Chondrocyte (in vitro differentiated cells): ENCODE measurements at places on chromosomes 2 and 18. TPM values are rescaled to one million over a fixed set of nuclear protein-coding genes. Genes with fewer than 3 reads are reported as not detected.

ABCB11 gene
- total RNA-seq, result not detected in 3 replicates

- H3K27ac ChIP-seq, result peak overlapping the region; percentile 51
- H3K4me3 ChIP-seq, result no peak overlapping the region
- no peak for DNase-seq
- no peaks in the 10 kb centered on the region for H3K27me3 ChIP-seq
- peaks cover 25% of the 10 kb centered on the region for H3K36me3 ChIP-seq
These were observed 87.2 kb downstream of the ESCO1 start for GRCh38 chr18:21513292-21513691.

- H3K36me3 ChIP-seq, result peaks cover 3% of the 10 kb centered on the region
- no peaks in the 10 kb centered on the region for H3K27me3 ChIP-seq
- no peak for DNase-seq
- no peak overlapping the region for H3K4me3 ChIP-seq
- peaks cover 16% of the 10 kb centered on the region for H3K4me1 ChIP-seq
These were observed 52.0 kb downstream of the KIF5C start for GRCh38 chr2:148926981-148927401.

CERKL gene
- total RNA-seq, result not detected in 3 replicates

GRCh38 chr2:193502363-193503035 is 1307.8 kb upstream of the TMEFF2 start:
- no peaks in the 10 kb centered on the region for H3K36me3 ChIP-seq
- H3K4me1 ChIP-seq, result peaks cover 15% of the 10 kb centered on the region
- no peak overlapping the region for H3K27ac ChIP-seq
- H3K27me3 ChIP-seq, result no peaks in the 10 kb centered on the region
- H3K4me3 ChIP-seq, result peak overlapping the region; percentile 69
- DNase-seq, result no peak

DNA sequence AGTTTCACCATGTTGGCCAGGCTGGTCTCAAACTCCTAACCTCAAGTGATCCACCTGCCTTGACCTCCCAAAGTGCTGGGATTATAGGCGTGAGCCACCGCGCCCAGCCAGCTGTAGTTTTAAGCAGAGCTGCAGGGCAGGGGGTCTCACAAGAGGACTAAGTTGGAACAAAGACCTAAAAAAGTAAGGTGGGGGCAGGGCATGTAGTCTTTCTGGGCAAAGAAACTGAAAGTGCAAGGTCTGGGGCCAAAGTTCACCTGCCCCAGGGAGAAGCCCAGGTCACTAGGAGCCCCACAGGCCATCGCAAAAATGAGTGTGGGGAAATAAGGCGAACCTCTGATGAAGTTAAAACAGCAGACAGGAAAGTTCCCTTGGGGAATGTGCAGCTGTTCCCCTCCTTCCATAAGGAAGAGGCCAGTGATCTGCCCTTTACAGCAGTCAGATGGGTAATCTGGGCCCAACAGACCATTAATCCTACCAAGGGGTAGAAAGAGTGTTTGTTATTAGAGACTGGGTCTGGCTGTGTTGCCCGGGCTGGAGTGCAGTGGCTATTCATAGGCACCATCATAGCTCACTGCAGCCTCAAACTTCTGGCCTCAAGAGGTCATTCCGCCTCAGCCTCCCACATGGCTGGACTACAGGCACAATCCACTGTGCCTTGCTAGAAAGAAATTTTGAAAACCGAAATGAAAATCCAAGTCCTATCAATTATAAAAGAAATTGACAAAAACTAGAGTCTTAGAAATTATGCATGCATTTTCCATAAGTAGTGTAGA is 2.8 kb downstream of the SCLY start:
- no peak overlapping the region for H3K27ac ChIP-seq
- no peaks in the 10 kb centered on the region for H3K27me3 ChIP-seq
- H3K36me3 ChIP-seq, result peaks cover 14% of the 10 kb centered on the region
- DNase-seq, result no peak
- H3K4me1 ChIP-seq, result peaks cover 18% of the 10 kb centered on the region
- H3K4me3 ChIP-seq, result no peak overlapping the region

DNA sequence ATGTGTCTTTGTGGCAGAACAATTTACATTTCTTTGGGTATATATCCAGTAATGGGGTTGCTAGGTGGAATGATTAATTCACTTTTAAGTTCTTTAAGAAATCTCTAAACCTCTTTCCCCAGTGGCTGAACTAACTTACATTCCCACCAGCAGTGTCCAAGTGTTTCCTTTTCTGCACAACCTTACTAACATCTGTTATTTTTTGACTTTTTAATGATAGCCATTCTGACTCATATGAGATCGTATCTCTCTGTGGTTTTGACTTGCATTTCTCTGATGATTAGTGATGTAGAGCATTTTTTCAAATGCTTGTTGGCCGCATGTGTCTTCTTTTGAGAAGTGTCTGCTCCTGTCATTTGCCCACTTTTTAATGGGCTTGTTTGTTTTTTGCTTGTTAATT is 43.1 kb upstream of the PTH2R start:
- peaks cover 11% of the 10 kb centered on the region for H3K4me1 ChIP-seq
- no peak for DNase-seq
- no peaks in the 10 kb centered on the region for H3K27me3 ChIP-seq
- no peak overlapping the region for H3K27ac ChIP-seq
- peaks cover 13% of the 10 kb centered on the region for H3K36me3 ChIP-seq
